ENCODE measurements at places on chromosomes 5 and 9. TPM values are rescaled to one million over a fixed set of nuclear protein-coding genes. Genes with fewer than 3 reads are reported as not detected.

DNA sequence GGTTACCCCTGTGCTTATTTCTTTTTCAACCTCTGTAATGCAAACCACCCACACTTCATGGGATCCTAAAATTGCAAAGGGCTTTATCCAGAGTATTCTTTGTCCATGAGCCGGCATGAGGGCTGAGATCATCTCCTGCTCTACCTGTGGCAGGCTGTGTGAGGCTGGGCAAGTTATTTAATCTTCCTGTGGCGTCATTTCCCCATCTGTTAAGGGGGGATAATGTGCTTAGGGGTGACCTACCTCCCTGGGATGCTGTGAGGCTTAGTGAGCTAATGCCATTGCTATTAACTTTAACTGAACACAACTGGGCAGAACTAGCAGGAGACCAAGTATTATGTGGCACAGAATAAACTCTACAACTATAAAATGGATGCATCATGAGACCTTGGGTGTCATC is 17.0 kb downstream of the FRMPD1 start:
- no peak for DNase-seq

- DNase-seq: no peak
These were observed 21.6 kb downstream of the CEMIP2 start for GRCh38 chr9:71746758-71747125.

Gene ARL14EPL
- not detected for total RNA-seq

Gene ORM2
- not detected for total RNA-seq

Gene ADGRD2
- total RNA-seq: not detected

DNA sequence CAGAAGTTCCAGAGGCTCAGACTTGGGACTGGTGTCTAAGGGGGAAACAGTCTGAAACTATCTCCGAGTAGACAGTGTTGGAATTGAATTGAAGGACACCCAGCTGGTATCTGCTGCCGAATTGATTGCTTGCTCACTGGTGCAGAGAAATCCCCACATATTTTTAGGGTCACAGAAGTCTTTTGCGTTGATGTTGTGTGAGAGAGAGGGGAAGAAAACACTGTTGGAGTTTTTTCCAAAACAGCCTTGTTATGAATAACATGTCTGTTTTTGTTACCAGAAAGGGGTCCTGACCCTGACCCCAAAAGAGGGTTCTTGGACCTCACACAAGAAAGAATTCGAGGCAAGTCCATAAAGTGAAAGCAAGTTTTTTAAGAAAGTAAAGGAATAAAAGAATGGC is 81.3 kb downstream of the ALDH7A1 start:
- DNase-seq: no peak

GRCh38 chr9:71920456-71921189 is 9.2 kb downstream of the C9orf85 start:
- DNase-seq: no peak
